ENCODE measurements at places on chromosomes 7 and 10.

GRCh38 chr7:100215895-100216294 lies 3.9 kb upstream of the PVRIG start:
- no peak for DNase-seq

DNA sequence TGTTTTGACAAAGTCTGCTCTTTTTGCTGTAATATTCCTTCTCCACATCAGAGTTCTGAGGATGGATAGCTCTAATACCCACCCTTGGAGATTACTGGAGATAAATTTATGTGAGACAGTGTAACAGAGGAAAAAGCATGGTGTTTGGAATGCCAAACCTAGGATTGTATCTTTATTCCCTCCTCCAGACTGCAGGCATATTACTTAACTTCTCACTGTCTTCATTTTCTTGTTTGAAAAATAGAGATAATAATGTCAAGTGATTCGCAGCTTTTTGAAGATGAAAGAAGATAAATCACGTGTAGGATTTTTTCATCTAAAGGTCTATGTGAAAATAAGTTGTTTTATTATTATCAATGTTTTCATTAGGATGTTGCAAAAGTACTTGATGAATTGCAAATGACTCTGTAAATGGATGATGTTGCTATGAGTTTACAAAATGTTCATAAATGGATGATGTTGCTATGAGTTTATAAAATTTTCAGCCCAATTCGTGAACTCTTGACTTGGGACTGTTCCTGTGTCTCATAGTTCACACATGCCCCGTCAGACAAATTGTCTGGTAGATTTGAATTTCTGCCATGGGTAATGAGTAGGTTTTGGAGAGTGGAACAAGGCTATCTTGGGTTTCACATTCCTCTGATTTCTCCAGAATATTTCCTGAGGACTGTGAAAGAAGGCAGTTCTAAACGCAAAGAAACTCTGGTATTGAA lies 113.1 kb upstream of the IGFBP3 start:
- no peak for DNase-seq

- peak; percentile 20 for DNase-seq
Observed at GRCh38 chr10:98242823-98243222, 25.2 kb downstream of the LOXL4 start.

GRCh38 chr10:5665373-5666007 lies 905 bp downstream of the ASB13 start:
- no peak for DNase-seq

GRCh38 chr7:25329815-25330214 lies 101.5 kb upstream of the NPVF start:
- DNase-seq = no peak

GRCh38 chr7:98168181-98168903 lies 42.9 kb upstream of the BHLHA15 start:
- peak; percentile 61 for DNase-seq

GRCh38 chr7:73698410-73698809 lies 15.0 kb downstream of the BUD23 start:
- DNase-seq = no peak

DNA sequence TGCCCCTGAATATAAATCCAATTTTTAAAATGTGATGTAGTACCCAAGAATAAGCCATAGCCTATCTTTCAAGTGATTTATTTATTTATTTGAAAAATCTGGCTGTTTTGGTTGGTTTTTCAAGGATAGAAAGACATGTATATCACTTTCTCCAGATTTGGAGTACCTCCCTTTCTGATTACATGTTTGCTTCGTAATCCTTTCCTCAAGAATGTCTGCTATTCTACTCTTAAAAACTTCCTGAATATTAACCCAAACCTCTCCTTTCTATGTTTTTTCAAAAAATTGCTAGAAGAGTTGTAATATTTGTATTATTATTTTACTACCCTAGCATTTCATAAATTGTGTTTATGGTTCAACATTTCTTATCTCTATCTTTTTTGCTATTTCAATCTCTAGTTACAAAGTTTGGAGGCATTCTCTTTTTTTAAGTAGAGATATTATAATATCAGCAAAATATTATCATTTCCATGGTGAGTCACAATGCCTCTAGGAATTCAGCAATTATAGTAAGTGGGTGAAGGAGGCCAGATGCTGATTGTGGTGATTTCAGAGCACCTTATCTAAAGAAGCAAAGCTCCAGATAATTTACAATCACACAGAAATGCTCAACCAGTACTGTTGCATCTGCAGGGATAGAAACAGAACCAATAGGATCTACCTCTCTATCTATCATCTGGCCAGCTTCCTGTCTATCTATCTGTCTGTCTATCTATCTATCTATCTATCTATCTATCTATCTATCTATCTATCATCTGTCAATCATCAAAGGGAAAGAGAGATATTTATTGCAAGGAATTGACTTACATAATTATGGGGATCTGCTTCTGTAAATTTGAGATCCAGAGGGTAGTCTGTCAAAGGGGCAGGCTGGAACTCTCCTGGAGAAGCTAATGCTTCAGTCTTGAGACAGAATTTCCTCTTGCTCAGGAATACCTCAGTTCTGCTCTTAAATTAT lies 412.5 kb upstream of the SEMA3C start:
- no peak for DNase-seq

- DNase-seq = no peak
Observed at GRCh38 chr10:108490944-108491343, 1326.4 kb upstream of the SORCS1 start.

- DNase-seq = peak; percentile 33
Observed at GRCh38 chr7:112147793-112148361, 58.3 kb downstream of the DOCK4 start.

- DNase-seq = no peak
Observed at GRCh38 chr10:86798611-86799010, 42.2 kb downstream of the BMPR1A start.

DNA sequence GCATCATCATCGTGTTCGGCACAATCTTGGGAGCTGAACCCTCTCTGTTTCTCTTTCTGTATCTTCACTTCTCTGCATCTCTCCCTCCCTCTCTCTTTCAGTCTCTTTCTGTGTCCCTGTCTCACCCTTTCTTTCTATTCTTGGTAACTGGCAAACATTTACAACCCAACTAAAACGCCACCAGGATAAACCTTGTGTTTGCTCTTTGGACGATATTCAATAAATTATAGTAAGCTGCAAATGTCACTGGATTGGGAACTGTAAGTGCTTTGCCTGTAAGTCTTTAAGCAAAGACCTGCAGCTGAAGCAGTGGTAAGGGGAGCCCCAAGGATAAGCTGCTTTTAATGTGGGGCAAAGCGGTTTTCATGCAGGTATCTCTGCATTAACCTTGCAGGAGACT lies 558.0 kb upstream of the MKI67 start:
- no peak for DNase-seq

- DNase-seq = no peak
Observed at GRCh38 chr10:27134371-27134770, 19.8 kb downstream of the YME1L1 start.

- DNase-seq = no peak
Observed at GRCh38 chr7:45387837-45388236, 186.3 kb upstream of the ADCY1 start.

- no peak for DNase-seq
Observed at GRCh38 chr7:102834999-102835398, 77.8 kb upstream of the LRRC17 start.

GRCh38 chr7:149494738-149495368 lies 2.8 kb downstream of the ZNF746 start:
- DNase-seq = no peak

DNA sequence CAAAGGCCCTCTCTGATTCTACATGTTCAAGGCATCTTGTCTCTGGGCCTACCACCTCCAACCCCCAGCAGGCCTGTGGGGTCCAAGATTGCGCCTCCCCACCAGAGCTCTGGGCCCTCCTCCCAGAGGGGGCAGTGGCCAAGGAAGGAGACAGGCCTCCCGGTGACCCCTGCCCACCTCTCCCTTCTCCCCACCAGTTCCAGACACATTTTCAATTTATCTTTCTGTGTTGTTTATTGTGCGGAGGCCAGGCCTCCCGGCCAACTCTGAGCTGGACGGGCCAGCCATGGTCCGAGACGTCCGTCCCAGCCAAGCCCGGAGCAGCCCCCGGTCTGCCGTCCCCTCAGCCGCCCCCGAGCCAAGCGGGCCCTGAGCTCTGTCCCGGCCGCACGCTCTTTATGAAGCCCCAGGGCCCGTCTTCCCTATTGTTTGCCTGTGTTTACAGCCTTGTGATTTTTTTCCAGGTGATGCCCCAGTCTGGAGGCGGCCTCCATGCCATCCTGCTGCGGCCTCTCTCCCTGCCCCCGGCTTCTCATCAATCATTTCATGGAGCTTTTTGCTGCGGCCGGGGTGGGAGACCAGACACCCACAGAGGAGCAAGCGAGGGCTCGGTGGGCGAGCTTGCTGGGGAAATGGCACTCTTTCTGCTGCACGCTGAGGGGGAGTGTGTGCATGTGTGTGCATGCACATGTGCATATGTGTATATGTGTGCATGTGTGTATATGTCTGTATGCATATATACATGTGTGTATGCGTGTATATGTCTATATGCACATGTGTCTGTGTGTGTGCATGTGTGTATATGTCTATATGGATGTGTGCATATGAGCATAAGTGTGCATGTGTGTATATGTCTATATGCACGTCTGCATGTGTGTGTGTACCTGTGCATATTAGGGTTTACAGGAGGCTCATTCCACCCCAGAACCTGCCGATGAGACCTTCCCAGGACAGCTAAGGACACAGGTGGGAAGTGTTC lies 52.7 kb upstream of the ELN start:
- DNase-seq = no peak

- no peak for DNase-seq
Observed at GRCh38 chr10:119373294-119374102, 166.1 kb downstream of the GRK5 start.

DNA sequence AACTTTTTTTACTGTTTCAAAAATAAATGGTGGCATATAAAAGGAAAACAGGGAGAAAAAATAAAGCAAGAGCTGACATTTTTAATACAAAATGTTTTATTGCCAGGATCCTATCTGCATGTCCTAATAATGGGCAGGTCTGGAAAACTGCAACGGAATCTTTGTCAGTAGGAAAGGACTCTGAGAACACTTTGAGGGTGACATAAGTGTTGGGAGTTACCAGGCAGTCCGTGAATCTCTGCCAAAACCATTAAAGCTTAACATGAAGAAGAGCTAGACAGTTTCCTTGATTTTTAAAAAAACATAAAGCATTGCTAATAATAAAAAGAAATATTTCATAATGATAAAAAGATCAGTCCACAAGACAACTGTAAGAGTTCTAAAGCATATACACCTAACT lies 80.7 kb downstream of the AGMO start:
- DNase-seq = no peak

- DNase-seq = no peak
Observed at GRCh38 chr10:96136810-96137209, 6.7 kb downstream of the ZNF518A start.

DNA sequence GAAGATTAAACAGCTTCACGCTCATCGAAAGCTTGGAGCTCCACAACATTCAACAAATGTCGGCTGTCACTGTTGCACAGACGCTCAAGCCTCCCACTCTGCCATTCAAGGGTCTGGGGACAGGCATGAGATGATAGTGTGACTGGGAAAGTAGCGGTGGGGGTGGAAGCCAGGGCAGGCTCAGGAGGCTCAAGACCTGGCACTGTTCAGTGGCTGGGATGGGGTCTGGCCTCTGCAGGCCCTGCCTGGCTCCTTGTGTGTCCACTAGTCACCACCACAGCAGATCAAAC lies 13.5 kb upstream of the GTPBP4 start:
- no peak for DNase-seq

GRCh38 chr10:31013331-31013730 lies 18.3 kb downstream of the ZNF438 start:
- no peak for DNase-seq

DNA sequence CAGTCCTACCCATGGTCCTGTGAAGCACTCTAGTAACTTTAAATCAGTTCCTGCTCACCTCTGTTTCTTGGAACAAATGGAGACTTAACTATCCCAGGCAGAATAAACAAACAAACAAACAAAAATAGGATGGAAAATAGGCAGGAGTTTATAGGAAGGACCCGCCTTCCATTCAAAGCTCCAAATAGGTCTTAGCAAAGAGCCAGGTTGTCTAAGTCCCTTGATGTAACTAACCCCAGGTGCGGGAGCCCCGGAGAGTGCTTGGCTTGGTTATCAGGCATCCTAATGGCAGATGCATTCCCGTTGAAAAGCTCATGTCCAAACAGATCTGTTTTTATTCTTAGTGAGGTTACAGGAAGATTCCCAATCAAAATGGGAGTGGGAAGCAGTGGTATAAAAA lies 2.2 kb downstream of the IFIT2 start:
- DNase-seq = no peak

- no peak for DNase-seq
Observed at GRCh38 chr10:94366382-94366781, 3.6 kb upstream of the NOC3L start.

- no peak for DNase-seq
Observed at GRCh38 chr7:44966731-44967538, 11.9 kb downstream of the MYO1G start.

GRCh38 chr10:96850825-96851224 lies 18.7 kb downstream of the LCOR start:
- DNase-seq = no peak

DNA sequence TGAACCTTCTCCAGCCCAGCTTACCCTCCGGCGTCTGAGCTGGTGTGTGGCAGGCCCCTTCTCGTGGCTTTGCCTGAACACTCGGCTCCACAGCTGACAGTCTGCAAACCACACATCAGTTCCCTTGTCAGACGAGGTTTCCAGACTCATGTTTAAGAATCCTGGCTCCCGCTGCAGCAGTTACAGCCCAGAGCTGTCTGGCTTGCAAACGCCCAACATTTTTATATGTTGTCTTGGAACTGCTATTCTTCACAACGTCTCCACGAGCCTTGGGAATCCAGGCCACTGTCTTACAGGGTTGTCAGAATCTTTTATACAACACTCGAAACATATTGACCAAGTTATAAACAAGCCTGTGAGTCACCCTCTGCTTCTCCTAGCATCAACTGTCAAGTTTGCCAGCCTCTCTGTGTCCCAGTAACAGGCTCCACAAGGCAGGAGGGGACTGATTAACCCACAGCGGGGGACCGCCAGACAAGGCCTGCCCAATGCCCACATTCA lies 68.1 kb downstream of the TNS3 start:
- DNase-seq = no peak

DNA sequence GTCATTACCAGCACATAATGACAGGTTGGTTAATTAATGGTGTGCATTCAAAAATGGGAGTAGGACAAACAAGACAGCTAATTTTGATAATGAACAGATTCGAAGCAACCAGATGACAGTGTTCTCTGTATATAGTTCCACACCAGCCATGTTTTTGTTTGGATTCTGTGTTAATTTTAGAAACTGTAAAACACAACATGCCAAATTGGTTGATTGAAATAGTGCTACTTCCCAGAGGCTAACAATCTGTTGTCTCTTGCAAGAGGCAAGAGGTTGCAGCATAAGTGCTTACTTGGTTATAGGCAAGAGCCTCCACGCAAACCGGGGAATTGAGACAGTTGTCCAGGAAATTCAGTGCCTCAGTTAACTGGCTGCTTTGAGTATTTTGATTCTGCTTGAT lies 170.2 kb upstream of the HABP2 start:
- no peak for DNase-seq

GRCh38 chr10:50397312-50398140 lies 146.2 kb upstream of the ASAH2 start:
- DNase-seq = no peak

- no peak for DNase-seq
Observed at GRCh38 chr7:44101966-44102845, 1.9 kb upstream of the AEBP1 start.

GRCh38 chr10:71629131-71629530 lies 90.4 kb downstream of the C10orf105 start:
- DNase-seq = no peak
